Activated B cell treated with CpG ODN at 0.5 μM for 24 hours (primary cell): ENCODE measurements at places on chromosomes 12 and 14. TPM values are rescaled to one million over a fixed set of nuclear protein-coding genes. Genes with fewer than 3 reads are reported as not detected.

GRCh38 chr12:109871668-109872314, 8.6 kb downstream of the GLTP start:
- H3K4me1 ChIP-seq = peaks cover 24% of the 10 kb centered on the region
- H3K27ac ChIP-seq = no peak overlapping the region
- H3K36me3 ChIP-seq = peaks cover 16% of the 10 kb centered on the region

DNA sequence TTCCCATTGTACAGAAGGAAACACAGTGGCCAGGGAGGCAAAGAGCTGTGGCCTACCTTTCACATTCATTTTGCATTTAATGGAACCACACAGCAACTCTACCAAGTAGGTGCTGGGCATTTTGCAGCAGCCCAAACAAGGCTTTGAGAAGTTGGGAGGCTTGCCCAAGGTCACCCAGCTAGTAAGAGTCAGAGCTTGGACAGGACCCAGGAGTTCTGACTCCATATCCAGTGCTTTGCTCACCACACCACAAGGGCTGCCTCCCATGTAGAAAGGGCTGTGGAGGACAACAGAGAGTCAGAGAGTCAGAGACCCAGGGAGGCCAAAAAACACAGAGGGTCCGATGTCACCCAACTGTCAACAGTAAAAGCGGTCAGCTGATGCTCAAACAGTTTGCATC, 400.2 kb downstream of the BCL11B start:
- H3K27ac ChIP-seq = no peak overlapping the region
- H3K4me1 ChIP-seq = no peaks in the 10 kb centered on the region
- H3K27me3 ChIP-seq = no peaks in the 10 kb centered on the region
- DNase-seq = no peak

Gene STYK1
- total RNA-seq = not detected in 2 replicates

Gene SELPLG
- 1.8 and 2.0 TPM in 2 replicates for total RNA-seq
